RCC 7860 (cell line): ENCODE measurements at places on chromosomes 5 and 9.

GRCh38 chr5:56148453-56148971, 84.6 kb downstream of the ANKRD55 start:
- no peak for DNase-seq

DNA sequence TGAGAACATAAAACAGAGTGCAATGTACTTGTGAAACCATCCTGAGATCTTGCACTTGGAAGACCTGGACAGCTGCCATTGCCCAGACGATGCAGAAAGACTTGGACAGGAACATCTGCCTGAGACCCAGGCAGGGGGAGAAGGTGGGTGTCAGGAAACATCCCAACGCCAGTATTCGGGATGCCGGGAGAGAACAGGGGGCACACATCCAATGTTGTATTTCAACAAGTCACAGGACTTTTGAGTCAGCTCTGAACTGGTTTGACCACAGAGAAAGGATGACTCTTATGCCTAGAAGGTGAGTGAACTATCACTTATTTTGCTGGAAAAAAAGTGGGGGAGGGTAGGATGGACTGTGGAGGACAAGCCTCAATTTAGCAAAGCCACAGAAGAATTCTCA, 124.6 kb downstream of the ROR2 start:
- no peak for DNase-seq

- no peak for DNase-seq
Measured at GRCh38 chr5:154837009-154837901, 13.1 kb downstream of the FAXDC2 start.

GRCh38 chr9:34512131-34513078, 10.4 kb downstream of the ENHO start:
- DNase-seq = no peak

DNA sequence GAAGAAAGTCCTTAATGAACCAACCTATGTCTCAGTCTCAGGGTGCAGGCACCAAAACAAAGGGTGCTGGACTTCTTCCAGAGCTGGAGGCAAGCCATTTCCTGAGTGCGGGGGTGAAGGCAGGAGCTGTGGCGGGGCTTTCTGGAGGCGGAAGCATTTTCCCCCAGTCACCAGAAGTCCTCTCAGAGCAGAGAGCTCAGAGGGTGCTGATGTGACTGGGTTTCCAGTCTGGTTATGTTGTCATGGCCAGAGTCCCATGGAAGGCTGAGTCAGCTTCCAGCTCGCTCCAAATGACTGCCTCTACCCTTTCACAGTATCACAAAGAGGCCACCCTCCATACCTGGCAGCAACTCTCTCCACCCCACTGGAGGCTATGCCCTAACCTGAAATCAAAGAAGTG, 86.0 kb downstream of the TRPC7 start:
- DNase-seq = no peak

GRCh38 chr5:61000887-61001286, 55.9 kb downstream of the NDUFAF2 start:
- no peak for DNase-seq
